Posterior cingulate gyrus (tissue), 11 donors: ENCODE measurements at places on chromosomes 12 and 14.

GRCh38 chr12:27330846-27331245 lies 1.8 kb upstream of the BMAL2 start:
- DNase-seq, result no peak

DNA sequence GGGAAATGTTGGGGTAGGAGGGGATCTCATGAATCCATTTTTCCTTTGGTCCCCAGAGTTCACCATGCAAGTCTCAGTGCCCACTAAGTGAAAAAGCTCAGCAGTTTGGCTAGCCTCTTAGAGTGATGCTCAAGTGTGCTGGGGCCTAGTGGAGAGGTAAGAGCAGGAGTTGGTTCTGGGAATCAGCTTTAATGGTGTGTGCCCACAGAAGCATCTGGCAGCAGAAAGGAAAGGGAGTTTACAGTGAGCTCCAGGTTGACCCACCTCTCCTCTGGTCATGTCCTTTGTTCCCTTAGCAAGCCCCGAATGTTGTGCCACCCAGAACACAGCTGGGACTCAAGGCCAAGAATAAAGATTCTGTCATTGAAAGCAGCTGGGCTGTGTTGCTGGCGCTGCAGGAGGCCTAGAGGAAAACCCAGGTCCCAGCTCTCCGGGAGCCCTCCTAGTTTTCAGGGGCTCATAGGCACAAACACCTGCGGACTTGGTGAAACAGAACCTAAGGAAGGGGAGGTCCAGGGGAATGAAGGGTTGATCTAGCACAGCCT lies 320.8 kb downstream of the ZFP36L1 start:
- DNase-seq, result no peak

DNA sequence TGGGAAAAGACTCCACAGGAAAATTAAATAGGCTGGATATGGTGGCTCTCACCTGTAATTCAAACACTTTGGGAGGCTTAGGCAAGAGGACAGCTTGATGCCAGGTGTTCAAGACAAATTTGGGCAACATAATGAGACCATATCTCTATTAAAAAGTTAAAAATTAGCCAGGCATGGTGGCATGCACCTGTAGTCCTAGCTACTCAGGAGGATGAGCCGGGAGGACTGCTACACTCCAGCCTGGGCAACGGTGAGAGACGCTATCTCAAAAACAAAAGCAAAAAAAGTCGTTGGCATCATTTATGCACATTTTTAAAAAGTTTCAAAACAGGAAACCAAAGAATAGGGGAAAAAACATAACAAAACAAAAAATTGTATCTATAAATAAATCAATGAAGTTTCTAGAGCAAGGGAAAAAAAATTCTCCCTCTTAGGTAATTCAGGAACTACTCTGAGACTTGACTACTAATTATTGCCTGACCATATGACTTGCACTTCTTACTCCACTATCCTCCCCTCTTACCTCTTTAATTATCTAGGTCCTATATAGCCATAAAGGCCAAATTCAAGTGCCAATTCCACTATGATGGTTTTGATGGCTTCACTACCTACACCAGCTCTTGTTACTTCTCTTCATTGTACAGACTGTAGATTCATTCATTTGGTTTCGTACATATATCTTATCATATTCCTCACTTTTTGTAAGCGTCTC lies 1.6 kb downstream of the METTL3 start:
- DNase-seq, result no peak

DNA sequence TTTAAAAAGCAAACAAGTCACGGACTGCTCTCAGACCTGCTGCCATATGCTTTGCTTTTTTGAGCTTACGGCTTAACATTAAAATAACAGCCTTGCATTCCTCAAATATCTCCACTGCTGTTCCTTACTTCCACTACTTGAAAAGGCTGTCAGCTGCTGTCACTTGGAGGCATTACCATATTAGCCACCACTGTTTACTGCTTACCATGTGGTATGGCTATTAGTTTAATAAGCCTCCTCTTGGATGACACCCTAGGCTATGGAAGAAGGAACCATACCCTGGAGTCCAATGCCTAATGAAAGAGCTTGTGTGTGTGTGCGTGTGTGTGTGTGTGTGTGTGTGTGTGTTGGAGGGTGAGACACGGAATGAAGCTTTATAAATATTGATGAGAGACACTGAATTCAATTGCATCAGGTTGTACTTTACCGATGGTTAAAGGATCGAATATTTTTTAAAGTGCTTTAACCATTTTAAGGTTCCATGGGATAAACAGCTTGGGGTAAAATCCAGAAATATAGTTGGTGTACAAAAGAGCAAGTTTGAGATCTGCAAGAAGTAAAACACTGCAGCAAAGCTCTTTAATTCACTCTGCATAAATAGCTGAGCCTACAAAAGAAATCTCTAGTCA lies 174.5 kb downstream of the TTC7B start:
- DNase-seq, result no peak

- DNase-seq, result no peak
These were observed 42.5 kb downstream of the CCNK start for GRCh38 chr14:99523704-99524055.

- no peak for DNase-seq
These were observed 21.4 kb upstream of the ADGRD1 start for GRCh38 chr12:130932061-130932930.
